ENCODE measurements at places on chromosomes 1 and 21.

DNA sequence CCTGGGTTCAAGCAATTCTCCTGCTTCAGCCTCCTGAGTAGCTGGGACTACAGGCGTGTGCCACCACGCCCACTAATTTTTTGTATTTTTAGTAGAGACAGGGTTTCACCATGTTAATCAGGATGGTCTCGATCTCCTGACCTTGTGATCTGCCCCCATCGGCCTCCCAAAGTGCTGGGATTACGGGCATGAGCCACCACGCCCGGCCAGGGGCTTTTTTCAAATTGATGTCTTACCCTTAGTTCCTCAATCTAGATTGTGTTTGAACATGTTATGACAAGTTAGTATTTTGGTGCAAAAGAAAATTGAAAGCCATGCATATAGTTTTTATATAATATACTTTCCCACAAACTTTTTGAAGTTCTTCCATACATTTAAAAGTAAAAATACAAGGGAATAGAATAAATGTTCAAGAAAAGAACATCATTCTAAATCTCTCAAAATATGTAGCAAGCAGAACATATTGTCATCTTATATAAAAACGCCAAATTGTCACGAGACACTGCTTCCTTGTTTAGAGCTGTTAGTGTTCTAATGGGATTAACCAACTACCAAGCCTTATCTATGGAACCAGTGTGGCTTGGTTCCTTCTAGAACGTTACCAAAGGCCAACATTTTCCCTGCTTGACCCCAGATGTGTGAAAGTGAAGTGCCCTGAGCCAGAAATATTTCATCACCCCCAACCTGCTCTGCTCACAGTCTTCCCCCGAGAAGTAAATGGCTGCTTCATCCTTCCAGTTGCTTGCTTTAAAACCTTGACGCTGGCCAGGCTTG, 9.5 kb upstream of the PLEKHM2 start:
- no peak for DNase-seq

GRCh38 chr1:1165485-1165884, 8.2 kb upstream of the TTLL10 start:
- no peak for DNase-seq

DNA sequence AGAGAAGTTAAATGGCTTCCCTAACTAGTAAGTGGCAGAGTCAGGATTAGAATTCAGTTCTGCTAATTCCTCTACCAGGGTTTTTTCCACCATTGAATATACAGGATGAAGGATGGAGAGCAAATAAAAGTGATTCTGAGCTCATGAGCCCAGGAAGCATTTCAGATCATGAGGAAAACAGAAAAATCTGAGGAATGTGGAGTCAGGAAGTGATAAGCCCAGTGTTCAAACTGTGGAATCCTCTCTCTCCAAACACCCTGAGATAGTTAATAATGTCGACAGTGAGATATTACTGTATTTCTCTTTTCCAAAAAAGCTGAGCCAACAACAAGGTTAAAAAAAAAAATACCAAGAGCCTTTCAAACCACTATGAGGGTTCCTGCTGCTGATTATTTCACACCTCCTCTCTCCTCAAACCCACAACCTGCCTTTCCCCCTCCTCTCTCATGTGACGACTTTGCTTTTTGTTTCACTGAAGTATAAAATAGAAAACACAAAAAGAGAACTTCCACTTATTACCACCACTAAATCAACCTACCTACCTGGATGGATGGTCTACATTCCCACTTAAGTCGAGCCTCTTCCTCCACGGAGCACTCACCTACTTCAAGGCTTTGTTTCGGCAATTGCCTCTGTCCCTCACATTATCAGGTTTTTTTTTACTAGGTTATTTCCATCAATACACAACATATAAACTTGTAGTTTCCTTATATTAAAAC, 8.9 kb downstream of the SLAMF1 start:
- DNase-seq, result no peak

GRCh38 chr1:239861985-239862384, 229.7 kb upstream of the FMN2 start:
- no peak for DNase-seq

- no peak for DNase-seq
Measured at GRCh38 chr1:212256369-212256768, 28.8 kb upstream of the PPP2R5A start.

DNA sequence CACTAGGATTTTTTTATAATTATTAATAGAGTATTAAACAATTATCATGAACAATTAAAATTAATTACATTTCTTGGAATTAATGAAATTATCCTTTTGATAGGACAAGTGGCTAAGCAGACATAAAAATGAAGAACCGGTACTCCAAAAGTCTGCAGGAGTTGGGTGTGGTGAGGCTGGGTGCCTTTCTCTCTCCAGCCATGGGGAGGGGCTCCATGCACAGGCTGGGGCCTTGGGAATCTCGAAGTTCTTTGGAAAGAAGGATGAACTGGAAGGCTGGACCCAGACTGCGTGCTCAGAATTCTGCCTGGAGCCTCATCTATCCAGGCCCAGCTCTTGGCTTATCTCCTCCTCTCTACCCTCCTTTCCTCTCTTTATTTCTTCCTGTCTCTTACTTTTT, 94.1 kb downstream of the ACTL8 start:
- no peak for DNase-seq

DNA sequence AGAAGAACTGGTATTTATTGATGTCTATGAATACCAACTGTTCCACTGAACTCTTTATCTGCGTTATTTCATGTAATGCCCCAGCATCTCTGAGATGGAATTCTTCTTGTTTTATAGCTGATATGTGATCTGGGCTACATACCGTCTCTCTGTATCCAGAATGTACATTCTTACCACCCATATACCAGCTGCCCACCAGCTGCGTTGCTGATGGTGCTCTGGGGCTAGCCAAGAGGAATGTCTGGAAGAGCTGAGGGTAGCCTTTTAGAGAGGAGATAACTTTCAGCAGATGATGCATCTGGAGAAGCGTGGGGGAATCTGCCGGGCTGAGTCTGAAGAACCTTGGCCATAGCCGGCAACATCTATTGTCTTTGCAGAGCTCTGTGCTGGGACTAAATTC, 137.5 kb downstream of the RYR2 start:
- DNase-seq, result no peak

DNA sequence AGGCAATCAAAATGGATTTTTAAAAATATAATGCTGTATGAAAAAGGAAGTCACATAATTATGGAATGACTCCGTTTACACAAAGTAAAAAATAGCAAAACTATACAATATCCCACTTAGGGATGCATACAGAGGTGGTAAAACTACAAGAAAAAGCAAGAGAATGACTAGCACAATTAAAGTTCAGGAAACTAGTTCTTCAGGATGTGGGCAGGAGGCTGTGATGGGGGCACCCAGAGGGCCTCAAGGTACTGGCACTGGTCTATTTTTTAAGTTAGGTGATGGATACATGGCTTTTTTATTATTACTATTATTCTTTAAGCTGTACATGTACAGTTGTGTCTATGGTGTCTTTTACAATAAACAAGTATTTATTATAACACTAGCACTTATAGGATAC, 1.4 kb upstream of the ZC3H12A start:
- DNase-seq, result no peak

DNA sequence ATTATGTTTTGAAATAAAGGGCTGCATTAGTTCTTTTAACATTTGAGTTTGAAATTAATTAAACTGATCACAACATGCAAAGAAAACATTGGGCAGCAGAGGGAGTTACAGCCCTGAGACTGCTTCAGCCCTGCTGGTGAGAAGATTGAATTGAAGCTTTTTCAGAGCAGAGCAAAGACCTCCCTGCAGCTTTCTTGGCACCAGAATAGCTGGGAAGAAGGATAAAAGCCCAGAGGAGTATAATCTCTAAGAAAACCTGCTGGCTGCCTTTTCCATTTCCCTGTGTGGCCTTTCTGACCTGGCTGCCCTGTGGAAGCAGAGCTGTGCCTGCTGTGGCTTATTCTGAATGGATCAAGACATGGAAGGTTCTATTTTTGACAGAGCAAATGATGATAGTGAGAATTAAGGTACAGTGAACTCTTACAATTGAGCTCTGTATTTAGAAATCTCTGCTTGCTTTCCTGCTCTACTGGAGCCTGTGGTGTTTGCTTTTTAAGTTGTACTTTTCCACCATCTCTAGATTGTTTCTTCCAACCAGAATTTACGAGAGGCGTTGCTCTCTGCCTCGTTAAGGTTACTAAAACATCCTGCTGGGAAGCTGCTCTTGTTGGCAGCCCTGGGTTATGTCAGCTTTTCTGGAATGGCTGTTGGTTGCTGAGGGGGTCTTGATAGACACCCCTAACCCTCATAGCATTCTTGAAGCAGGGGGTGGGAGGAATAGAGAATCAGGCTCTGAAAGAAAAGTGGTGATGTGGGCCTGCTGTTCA, 9.9 kb downstream of the SNRPE start:
- no peak for DNase-seq
